Pulmonary artery endothelial cell (primary cell): ENCODE measurements at places on chromosomes 5 and 9. TPM values are rescaled to one million over a fixed set of nuclear protein-coding genes. Genes with fewer than 3 reads are reported as not detected.

The GABRP gene
- total RNA-seq = 0.04 and 0.33 TPM in 2 replicates

The CEL gene
- total RNA-seq = 0.07 and 0.18 TPM in 2 replicates

The TXNDC8 gene
- total RNA-seq = not detected in 2 replicates

The SPATA31E1 gene
- total RNA-seq = not detected in 2 replicates

The NDFIP1 gene
- total RNA-seq = 36.8 and 44.9 TPM in 2 replicates

The GLDC gene
- 16.5 and 19.4 TPM in 2 replicates for total RNA-seq

The PHF24 gene
- not detected in 2 replicates for total RNA-seq

The IL13 gene
- not detected in 2 replicates for total RNA-seq

The GABRA1 gene
- total RNA-seq = not detected in 2 replicates
